Activated T-helper 1 cell treated with anti-CD3 and anti-CD28 coated beads, Interleukin-12 subunit alpha, Interleukin-12 subunit beta, Interleukin-2, Interleukin-4 antibody, amounts not matched to agents 30 ng/mL and 10 ng/mL and 1 ng/mL, durations not matched to agents 14 hours and 24 hours and 36 hours (primary cell): ENCODE measurements at places on chromosomes 16 and 17. TPM values are rescaled to one million over a fixed set of nuclear protein-coding genes. Genes with fewer than 3 reads are reported as not detected.

DNA sequence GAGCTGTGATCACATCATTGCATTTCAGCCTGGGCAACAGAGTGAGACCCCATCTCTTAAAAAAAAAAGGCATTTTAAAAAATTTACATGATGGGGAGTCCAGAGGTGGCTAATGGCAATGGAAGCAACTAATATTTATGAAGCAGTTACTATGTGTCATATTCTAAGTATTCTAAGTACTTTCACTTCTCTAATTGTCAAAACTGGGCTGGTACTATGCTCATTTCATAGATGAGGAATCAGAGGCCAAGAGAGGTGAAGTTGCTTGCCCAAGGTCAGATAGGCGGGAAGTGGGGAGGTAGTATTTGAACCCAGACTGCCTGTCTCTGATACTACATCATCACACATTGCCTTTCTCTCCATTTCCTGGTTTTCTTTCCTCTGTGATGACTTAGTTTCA is 50.7 kb downstream of the SLC5A11 start:
- H3K4me3 ChIP-seq, result no peak overlapping the region
- no peak for DNase-seq
- no peaks in the 10 kb centered on the region for H3K4me1 ChIP-seq
- no peaks in the 10 kb centered on the region for H3K27me3 ChIP-seq

GRCh38 chr16:4510747-4511426 is 27.7 kb downstream of the CDIP1 start:
- DNase-seq, result no peak
- H3K4me1 ChIP-seq, result peaks cover 34% of the 10 kb centered on the region
- no peaks in the 10 kb centered on the region for H3K27me3 ChIP-seq
- peaks cover 36% of the 10 kb centered on the region for H3K36me3 ChIP-seq
- no peak overlapping the region for H3K4me3 ChIP-seq
- H3K27ac ChIP-seq, result peak overlapping the region; percentile 27

The ASIC2 gene
- total RNA-seq, result not detected in 2 replicates

The NPLOC4 gene
- 138 and 157 TPM in 2 replicates for total RNA-seq

GRCh38 chr16:85948138-85948509 is 49.2 kb downstream of the IRF8 start:
- H3K27ac ChIP-seq, result peak overlapping the region; percentile 59
- no peak for DNase-seq
- H3K27me3 ChIP-seq, result peaks cover 12% of the 10 kb centered on the region
- peak overlapping the region; percentile 40 for H3K4me3 ChIP-seq

DNA sequence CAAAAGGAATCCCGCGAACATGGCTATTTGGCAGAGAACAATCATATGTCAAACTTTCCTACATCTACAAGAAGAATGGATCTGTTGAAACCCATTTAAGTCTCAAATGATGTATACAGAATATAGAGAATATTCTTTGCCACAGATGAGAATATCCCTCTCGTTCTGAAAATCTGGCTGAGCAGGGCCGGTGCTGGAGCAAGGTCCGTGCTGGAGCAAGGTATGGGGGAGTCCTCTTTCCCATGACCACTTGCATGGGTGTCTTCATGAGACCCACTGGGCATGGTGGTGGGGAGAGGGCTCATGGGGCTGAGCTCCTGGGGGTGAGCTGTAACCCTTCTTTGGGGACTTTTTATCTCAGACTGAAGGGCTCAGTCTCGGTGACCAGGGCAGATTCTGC is 440.9 kb downstream of the SOX9 start:
- H3K36me3 ChIP-seq, result no peaks in the 10 kb centered on the region
- H3K4me3 ChIP-seq, result no peak overlapping the region
- peaks cover 4% of the 10 kb centered on the region for H3K4me1 ChIP-seq
- no peak for DNase-seq
- H3K27ac ChIP-seq, result no peak overlapping the region

The KLHL10 gene
- total RNA-seq, result not detected in 2 replicates

- no peak for DNase-seq
- no peak overlapping the region for H3K4me3 ChIP-seq
- no peak overlapping the region for H3K27ac ChIP-seq
- peaks cover under 1% of the 10 kb centered on the region for H3K27me3 ChIP-seq
These were observed 17.9 kb downstream of the C1QTNF1 start for GRCh38 chr17:79041723-79042420.

- DNase-seq, result no peak
- H3K27ac ChIP-seq, result no peak overlapping the region
- no peaks in the 10 kb centered on the region for H3K27me3 ChIP-seq
- peaks cover 28% of the 10 kb centered on the region for H3K36me3 ChIP-seq
- peak overlapping the region; percentile 94 for H3K4me3 ChIP-seq
These were observed 1.7 kb upstream of the PLK1 start for GRCh38 chr16:23676924-23677480.

- H3K36me3 ChIP-seq, result peaks cover 8% of the 10 kb centered on the region
- peaks cover 21% of the 10 kb centered on the region for H3K4me1 ChIP-seq
- peaks cover 2% of the 10 kb centered on the region for H3K27me3 ChIP-seq
- H3K4me3 ChIP-seq, result no peak overlapping the region
These were observed 66.1 kb downstream of the NEUROD2 start for GRCh38 chr17:39541652-39542051.

DNA sequence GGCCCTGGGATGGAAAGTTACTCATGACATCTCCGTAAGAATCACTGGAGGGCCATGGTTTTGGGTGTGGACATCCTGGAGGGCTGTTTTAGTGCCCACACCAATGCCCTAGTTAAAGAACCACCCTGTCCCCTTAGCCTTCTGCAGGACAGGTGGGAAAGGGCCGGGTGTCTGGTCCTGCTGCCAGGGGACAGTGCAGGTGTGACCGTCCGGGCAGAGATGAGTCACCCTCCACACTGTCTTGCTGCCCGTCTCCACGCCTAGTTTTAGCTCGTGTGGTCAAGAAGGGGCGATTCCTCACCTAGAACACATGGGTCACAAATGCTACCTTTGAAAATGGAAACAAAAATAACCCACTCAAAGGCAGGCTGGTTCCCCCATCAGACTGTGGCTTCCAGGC is 17.0 kb downstream of the CEP295NL start:
- H3K4me1 ChIP-seq, result peaks cover 26% of the 10 kb centered on the region

DNA sequence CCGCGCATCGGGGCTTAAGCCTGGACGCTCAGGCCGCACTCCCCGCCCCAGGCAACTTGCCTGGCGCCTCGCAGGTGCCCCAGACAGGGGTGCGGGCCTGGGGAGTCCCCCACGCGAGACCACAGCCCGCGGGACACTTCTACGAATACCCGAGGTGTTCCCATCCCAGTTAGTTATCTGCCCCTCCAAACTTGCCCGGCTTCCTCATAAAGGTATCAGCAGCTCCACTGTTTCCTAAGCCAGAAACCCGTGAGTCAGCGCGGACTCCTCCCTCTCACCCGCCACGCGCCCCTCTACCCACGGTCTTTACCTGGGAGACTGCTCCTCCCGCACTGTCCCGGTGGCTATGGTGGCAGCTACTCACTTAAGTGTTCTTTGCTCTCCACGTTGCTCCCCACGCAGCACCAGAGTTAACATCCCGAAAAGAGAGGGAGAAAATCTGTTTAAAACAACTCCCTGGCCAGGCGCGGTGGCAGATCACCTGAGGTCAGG is 1.0 kb upstream of the CREBBP start:
- peaks cover 7% of the 10 kb centered on the region for H3K27me3 ChIP-seq
- peak overlapping the region; percentile 77 for H3K4me3 ChIP-seq
- peak overlapping the region; percentile 85 for H3K27ac ChIP-seq
- H3K36me3 ChIP-seq, result peaks cover 18% of the 10 kb centered on the region

- peaks cover 36% of the 10 kb centered on the region for H3K36me3 ChIP-seq
- no peak for DNase-seq
- H3K27me3 ChIP-seq, result no peaks in the 10 kb centered on the region
- H3K4me1 ChIP-seq, result peaks cover 27% of the 10 kb centered on the region
- peak overlapping the region; percentile 100 for H3K4me3 ChIP-seq
These were observed 1.7 kb downstream of the CORO1A start for GRCh38 chr16:30184891-30185682.

The ATP1B2 gene
- 0.54 TPM in 2 replicates for total RNA-seq

GRCh38 chr16:57276596-57276995 is 7.9 kb downstream of the PLLP start:
- peaks cover 16% of the 10 kb centered on the region for H3K4me1 ChIP-seq
- DNase-seq, result no peak
- peaks cover 14% of the 10 kb centered on the region for H3K27me3 ChIP-seq
- H3K4me3 ChIP-seq, result no peak overlapping the region
- no peak overlapping the region for H3K27ac ChIP-seq
- H3K36me3 ChIP-seq, result no peaks in the 10 kb centered on the region

DNA sequence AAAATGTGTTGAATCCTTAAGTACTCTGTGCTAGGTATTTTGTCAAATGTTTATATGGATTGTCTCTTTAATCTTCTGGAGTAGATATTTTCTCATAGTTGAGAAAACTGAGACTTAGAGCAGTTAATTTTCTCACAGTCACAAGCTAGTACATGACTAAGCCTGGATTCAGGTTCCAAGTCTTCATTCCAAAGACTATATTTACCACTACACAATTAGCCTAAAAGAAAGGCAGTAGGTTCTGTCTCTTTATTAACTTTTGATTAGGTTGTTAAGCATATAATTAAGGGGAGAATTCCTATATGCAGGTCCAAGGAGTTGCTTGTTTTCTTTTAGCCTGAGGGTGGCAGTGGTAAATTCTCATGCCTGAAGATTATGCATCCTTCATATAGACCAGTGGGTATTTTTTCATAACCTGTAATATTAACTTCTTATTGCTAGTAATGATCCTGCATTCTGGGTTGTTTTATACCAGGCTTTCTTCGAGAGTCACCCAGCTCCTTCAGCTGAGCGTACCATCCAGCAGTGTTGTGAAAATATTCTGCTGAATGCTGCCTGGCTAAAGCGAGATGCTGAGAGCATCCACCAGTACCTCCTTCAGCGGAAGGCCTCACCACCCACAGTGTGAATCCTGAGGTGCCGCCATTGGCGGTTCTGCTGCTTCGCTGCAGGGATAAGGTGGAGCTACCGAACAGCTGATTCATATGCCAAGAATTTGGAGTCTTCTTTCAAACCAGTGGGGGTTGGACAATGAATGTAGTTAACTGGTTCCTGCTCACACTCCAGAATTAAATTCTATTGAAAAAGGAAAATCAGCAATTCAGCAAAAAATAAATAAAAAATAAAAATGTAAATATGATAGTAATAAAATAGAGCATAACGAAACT is 28.2 kb upstream of the KPNB1 start:
- H3K36me3 ChIP-seq, result peaks cover 40% of the 10 kb centered on the region
- peaks cover 26% of the 10 kb centered on the region for H3K4me1 ChIP-seq
- no peak overlapping the region for H3K4me3 ChIP-seq
- no peaks in the 10 kb centered on the region for H3K27me3 ChIP-seq
- DNase-seq, result no peak

DNA sequence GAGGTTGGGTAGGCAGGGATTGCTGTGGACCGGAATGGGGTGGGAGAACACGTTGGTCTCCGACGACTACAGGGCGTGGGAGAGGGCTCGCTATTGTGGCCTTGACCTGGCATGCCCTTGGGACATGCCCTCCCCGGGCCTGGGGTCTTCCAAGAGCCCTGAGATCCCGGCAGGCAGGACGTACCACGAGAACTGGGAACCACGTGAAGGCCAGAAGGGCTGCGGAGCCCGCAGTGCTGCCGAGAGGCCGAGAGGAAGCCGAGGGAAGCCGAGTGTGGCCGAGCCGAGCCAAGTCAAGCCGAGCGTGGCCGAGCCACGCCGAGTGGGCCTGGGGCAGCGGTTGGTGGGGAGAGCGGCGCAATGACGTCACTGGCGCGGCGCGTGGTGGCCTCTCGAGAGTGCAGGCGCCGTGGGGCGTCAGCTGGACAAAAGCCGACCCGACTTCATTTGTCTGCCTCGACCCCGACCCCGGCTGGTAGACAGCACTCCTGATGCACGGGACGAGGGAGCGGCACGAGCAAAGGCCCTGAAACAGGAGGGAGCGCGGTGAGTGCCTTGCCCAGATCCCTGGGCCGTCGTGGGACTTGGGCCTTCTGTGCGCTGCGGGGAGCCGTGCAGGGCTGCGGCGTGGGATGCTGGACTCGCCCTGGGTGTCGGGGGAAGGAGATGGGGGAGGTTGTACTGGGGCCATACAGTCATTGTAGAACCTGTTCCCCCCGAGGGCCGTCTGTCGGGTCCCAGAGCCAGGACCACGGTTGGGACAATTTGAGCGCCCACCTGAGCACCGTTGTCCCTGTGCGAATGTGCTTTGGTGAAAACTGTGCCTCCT is 6.6 kb downstream of the SOCS1 start:
- H3K4me1 ChIP-seq, result peaks cover 50% of the 10 kb centered on the region
- H3K36me3 ChIP-seq, result peaks cover 51% of the 10 kb centered on the region
- no peak for DNase-seq
- H3K27me3 ChIP-seq, result no peaks in the 10 kb centered on the region
- H3K4me3 ChIP-seq, result no peak overlapping the region

The XYLT2 gene
- 63.0 and 63.9 TPM in 2 replicates for total RNA-seq

GRCh38 chr17:61208301-61209105 is 191.1 kb upstream of the TBX2 start:
- H3K4me1 ChIP-seq, result peaks cover 12% of the 10 kb centered on the region
- DNase-seq, result no peak
- peaks cover 15% of the 10 kb centered on the region for H3K27me3 ChIP-seq
- H3K4me3 ChIP-seq, result no peak overlapping the region
- peaks cover 2% of the 10 kb centered on the region for H3K36me3 ChIP-seq

GRCh38 chr17:37292429-37293139 is 83.2 kb upstream of the C17orf78 start:
- DNase-seq, result no peak
- no peak overlapping the region for H3K4me3 ChIP-seq
- peaks cover 4% of the 10 kb centered on the region for H3K4me1 ChIP-seq
- no peaks in the 10 kb centered on the region for H3K27me3 ChIP-seq

DNA sequence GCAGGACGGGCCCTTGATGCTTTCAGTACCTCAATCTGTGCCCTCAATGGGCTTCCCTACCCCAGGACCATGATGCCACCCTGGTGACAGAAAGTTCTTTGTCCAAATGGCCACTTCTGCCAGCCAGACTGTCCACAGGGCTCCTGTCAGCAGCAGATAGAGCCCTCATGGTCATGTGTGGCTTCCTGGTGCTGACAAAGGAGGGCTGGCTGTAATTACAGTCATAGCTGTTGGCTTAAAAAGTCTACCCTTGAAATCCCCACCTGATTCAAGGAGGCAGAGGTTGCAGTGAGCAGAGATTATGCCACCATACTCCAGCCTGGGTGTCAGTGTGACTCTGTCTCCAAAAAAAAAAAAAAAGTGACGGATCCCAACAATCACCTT is 3.3 kb downstream of the TRPV2 start:
- DNase-seq, result no peak
- H3K4me1 ChIP-seq, result peaks cover 49% of the 10 kb centered on the region
- peak overlapping the region; percentile 60 for H3K4me3 ChIP-seq
- no peaks in the 10 kb centered on the region for H3K27me3 ChIP-seq
- peak overlapping the region; percentile 86 for H3K27ac ChIP-seq
- H3K36me3 ChIP-seq, result peaks cover 43% of the 10 kb centered on the region

GRCh38 chr16:84278968-84279367 is 15.7 kb upstream of the WFDC1 start:
- no peaks in the 10 kb centered on the region for H3K36me3 ChIP-seq
- H3K27me3 ChIP-seq, result no peaks in the 10 kb centered on the region
- H3K4me3 ChIP-seq, result no peak overlapping the region
- DNase-seq, result no peak

- no peaks in the 10 kb centered on the region for H3K4me1 ChIP-seq
- H3K4me3 ChIP-seq, result no peak overlapping the region
- DNase-seq, result no peak
- no peaks in the 10 kb centered on the region for H3K36me3 ChIP-seq
These were observed 123.1 kb upstream of the MON1B start for GRCh38 chr16:77067900-77068299.

GRCh38 chr16:28913946-28914724 is 10.9 kb downstream of the RABEP2 start:
- H3K4me3 ChIP-seq, result no peak overlapping the region
- H3K27me3 ChIP-seq, result no peaks in the 10 kb centered on the region
- no peak for DNase-seq
- H3K4me1 ChIP-seq, result no peaks in the 10 kb centered on the region
- H3K27ac ChIP-seq, result no peak overlapping the region
